T-cell (primary cell): ENCODE measurements at places on chromosomes 5 and 9. TPM values are rescaled to one million over a fixed set of nuclear protein-coding genes. Genes with fewer than 3 reads are reported as not detected.

The GFI1B gene
- total RNA-seq = 0.41 TPM

The ZNF883 gene
- total RNA-seq = 0.79 TPM

The CCNB1 gene
- total RNA-seq = 1.6 TPM

The TEX48 gene
- total RNA-seq = not detected

The STK32A gene
- total RNA-seq = not detected
